ELR (cell line): ENCODE measurements at places on chromosomes 6 and 20.

DNA sequence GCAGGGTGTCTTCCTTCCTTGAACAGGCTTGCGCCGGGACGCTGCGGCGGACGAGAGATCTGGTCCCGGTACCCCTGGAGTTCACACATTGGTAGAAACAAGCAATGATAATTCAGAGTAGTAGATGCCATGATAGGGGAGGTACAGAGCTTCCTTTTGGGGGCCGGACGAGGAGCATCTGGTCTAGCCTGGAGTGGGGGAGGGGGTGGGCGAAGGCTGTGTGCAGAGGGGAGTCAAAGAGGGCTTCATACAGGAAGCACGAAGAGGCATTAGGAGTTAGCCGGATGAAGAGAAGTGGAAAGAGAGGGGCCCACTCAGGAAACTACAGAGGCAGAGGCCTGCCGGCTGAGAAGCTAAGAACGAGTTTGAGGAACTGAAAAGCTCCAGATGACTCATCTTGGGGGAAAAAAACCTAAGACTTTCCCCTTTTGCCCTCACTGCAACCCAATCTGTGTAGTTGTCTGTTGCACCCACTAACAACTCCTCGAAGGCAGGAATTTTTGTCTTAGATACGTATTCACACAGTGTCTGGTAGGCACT lies 611 bp downstream of the CNPY3 start:
- peak; percentile 88 for DNase-seq

DNA sequence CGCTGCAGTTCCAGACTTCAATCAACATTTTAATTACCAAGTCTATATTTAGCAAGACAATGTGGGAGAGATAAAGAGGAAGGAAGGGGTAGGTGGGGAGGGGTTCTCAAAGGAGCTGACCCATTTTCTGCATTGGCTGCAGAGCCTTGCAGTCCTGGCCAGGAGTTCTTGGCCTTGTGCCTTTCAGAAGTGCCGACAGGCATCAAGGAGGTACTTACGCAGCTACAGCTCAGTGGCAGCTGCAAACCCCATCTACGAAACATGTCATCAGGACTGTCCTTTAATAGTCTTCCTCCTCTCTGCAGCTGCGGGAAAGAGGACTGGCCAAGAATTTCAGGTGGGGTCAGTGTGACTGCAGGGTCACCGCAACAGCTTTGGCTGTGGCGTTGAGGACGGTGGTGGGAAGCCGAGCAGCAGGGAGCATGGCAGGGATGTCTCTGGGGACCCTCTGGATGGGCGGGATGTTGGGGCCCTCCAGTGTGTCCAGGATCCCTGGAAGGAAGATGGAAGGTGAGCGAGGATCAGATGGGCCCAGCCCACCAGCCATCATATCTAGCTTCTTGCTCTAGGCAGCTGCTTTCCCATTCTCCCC lies 1.8 kb upstream of the LRRC73 start:
- no peak for DNase-seq

DNA sequence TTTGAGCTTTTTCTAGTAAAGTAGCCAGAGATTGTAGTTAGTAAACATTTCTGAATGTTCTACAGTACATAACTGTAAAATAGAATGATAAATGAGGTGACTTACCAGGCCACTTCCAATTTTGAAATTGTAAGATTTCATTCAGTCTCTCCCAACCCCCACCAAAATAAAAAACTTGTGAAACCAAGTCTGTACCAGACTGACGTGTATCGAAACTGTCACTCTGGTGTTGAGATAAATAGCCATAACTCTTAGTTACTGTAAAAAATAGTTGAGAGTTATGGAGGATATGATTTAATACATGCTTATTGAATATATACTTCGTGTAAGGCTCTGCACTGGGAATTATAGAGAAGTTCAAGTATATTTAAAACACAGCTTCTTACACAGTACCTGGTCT lies 455.7 kb downstream of the PLCB1 start:
- DNase-seq, result no peak

- DNase-seq, result no peak
Observed at GRCh38 chr6:70952608-70953165, 4.2 kb downstream of the B3GAT2 start.

DNA sequence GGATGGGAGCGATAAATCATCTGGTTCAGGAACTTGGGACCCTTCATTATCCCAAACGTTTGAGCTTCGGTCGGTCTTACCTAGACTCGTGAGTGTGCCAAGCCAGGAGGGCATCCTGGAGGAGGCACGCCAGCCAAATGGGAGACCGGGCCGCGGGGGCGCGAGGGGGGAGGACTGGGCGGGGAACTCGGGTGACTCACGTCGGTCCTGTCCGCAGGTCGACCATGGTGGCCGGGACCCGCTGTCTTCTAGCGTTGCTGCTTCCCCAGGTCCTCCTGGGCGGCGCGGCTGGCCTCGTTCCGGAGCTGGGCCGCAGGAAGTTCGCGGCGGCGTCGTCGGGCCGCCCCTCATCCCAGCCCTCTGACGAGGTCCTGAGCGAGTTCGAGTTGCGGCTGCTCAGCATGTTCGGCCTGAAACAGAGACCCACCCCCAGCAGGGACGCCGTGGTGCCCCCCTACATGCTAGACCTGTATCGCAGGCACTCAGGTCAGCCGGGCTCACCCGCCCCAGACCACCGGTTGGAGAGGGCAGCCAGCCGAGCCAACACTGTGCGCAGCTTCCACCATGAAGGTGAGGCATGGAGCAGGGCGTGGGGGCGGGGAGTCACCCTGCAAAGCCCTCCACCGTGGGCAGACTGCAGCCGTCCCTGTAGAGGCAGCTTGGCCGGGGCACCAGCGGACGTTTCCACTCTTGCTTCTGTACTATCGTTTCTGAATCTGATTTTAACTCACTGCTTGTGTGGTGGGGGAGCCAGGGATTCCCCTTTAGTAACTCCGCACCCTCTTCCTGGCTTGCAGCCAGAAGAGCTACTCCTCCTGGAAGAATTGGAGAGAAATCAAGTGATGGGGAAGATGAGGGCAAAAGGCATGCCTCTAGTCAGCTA lies 2.7 kb downstream of the BMP2 start:
- no peak for DNase-seq

GRCh38 chr20:63633732-63634131 lies 6.8 kb upstream of the GMEB2 start:
- no peak for DNase-seq

DNA sequence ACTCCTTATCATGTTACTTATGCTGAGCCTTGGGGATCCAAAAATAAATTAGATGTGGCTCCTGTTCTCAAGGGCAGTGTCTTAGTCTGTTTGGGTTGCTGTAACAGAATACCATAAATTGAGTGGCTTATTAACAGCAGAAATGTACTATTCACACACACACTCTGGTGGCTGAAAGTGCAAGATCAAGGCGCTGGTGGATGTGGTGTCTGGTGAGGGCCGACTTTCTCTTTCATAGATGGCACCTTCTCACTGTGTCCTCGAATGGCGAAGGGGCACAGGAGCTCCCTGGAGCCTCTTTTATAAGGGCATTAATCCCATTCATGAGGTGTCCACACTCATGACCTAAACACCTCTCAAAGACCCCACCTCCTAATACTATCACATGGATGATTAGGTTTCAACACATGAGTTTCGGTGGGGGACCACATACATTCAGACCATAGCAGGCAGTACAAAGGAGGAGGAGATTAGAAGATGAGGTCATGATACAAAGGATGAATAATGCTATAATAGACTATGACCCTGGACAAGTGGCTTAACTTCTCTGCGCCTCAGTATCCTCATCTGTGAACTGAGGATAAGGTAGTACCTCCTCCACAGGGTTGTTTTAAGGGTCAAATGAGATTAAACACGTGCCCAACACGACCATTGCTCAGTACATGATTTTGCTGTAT lies 34.1 kb downstream of the RPP40 start:
- DNase-seq, result no peak

DNA sequence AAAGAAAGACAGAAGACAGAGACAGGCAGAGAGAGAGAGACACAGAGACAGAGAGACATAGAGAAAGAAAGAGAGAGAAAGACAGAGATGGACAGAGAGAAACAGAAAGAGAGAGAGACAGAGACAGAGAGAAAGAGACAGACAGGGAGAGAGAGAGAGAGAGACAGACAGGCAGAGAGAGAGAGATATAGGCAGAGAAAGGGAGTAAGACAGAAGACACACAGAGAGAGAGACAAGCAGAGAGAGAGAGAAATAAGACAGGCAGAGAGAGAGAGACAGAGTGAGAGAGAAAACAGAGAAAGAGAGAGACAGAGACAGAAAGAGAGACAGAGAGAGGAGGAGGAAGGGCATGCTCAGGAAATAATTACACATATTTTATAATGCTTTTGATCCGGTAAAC lies 758.3 kb upstream of the DEFB115 start:
- DNase-seq, result no peak

DNA sequence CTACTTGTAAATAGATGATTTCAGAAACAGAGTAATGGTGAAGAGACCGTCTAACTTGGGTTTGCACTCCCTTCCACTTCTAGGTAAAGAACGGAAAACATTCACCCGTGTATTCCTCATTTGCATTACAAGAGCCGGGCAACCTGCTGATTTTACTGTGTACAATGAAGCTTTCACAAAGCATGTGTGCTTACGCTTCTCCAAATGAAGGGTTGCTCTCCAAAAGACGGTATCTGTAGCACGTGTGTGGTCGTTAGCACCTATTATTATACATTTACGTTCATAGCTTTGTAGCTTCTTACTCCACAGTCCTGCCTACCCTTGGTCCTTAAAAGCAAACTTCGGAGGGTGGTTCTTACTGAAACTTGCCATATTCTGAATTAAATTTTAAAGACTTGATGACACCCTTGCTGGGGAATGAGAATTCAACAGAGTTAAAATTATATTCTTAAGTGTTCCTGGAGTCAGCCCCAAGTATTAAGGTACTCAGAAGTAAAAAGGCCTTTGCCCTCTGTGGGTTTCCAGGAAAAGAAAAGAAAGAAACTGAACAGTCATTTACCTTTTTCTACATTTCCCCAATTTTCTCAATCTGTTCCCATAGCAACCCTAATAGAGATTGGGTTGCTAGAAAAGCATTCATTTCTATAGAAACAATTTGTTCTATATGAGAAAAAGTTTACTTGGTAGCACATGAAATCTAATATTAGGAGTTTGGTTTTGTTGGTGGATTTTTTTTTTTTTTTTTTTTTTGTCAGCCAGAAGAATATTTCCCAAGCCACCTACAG lies 61.9 kb upstream of the KCNG1 start:
- DNase-seq, result no peak

GRCh38 chr20:23350904-23351838 lies 580 bp downstream of the NXT1 start:
- peak; percentile 59 for DNase-seq

- DNase-seq, result no peak
Observed at GRCh38 chr20:13915284-13915683, 75.1 kb downstream of the SEL1L2 start.

GRCh38 chr6:44342052-44342451 lies 398 bp upstream of the SPATS1 start:
- DNase-seq, result no peak

- no peak for DNase-seq
Observed at GRCh38 chr20:22653658-22654642, 69.6 kb upstream of the FOXA2 start.

GRCh38 chr20:37274851-37275524 lies 13.4 kb upstream of the GHRH start:
- no peak for DNase-seq

GRCh38 chr6:81023007-81023582 lies 729.4 kb downstream of the TENT5A start:
- peak; percentile 28 for DNase-seq

GRCh38 chr6:27651371-27651732 lies 178.4 kb upstream of the ZNF184 start:
- DNase-seq, result peak; percentile 41

DNA sequence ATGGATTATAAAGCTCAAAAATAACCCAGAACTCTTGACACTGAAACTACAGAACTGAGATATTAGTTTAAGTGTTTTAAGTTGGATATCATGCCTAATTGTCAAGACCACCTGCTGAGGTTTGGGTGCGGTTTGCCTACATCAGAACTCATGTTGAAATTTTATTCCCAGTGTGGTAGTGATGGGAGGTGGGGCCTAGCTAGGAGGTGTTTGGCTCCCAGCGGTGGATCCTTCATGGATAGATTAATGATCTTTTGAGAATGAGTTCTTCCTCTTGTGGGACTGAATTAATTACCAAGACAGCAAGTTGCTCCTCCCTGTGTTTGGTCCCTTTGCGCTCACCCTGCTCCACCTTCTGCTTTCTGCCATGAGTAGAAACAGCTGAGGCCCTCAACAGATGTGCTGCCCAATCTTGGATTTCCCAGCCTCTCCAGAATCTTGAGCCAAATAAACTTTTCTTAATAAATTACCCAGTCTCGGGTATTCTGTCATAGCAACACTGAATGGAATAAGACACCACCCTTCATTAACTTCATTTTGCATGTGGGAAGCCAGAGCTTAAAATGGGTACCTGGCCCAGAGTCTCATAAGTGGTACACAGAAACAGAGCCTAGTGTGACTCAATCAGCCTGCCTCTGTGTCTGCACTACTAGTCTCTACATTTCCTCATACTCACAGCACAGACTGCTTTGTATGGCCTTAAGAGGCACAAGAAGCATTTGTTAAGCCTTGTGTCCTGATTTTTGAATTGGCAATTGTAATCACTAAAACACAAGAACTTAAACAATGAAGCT lies 158.4 kb downstream of the IBTK start:
- DNase-seq, result no peak

DNA sequence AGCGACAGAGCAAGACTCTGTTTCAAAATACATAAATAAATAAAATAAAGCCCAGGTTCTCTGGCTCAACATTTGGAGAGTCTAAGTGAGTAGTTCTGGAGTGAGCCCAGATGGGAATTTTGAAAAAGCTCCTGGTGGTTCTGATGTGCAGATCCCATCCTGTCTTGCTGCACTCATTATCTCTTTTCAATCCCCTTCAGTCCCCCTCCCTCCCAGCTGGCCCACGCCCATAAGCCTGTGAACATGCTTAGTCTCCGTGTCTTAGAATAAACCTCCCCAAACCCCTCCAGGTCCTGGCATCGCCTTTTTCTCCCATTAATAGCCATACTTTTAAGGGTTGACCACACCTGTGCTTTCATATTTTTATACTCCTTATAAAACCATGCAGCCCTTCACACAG lies 19.4 kb upstream of the TULP1 start:
- no peak for DNase-seq

- DNase-seq, result peak; percentile 96
Observed at GRCh38 chr20:35277531-35278395, at the start of gene MMP24OS. Gene MMP24OS (minus strand): TSS chr20:35278122. CDS start chr20:35277929, 193 bp downstream.

- no peak for DNase-seq
Observed at GRCh38 chr6:107676042-107676441, 148.1 kb downstream of the SCML4 start.

DNA sequence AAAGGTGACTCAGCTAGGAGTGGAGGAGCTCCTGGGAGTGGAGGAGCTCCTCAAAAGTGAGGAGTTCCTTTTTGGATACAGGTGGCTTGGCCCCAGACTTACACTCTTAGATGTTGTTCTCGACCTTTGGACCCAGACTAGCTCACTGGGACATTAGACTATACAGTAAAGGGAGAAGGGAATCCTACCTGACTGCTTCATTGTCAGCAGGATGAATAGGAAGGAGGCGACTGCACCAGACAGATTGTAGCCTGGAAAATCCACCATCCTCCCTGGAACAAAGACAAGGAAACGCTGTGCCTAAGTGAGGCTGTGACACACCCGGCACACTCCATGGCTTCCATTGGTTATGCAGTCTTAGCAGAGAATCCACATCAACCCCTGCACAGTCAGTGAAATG lies at the start of gene BTNL2:
BTNL2 (minus strand) TSS at position 325 of the 400 bp plus-strand sequence; CDS start at position 267, 58 bp downstream.
- DNase-seq, result no peak
